ENCODE measurements at places on chromosomes 13 and 19.

GRCh38 chr13:111413407-111414187 lies 93.2 kb downstream of the TEX29 start:
- DNase-seq: no peak

DNA sequence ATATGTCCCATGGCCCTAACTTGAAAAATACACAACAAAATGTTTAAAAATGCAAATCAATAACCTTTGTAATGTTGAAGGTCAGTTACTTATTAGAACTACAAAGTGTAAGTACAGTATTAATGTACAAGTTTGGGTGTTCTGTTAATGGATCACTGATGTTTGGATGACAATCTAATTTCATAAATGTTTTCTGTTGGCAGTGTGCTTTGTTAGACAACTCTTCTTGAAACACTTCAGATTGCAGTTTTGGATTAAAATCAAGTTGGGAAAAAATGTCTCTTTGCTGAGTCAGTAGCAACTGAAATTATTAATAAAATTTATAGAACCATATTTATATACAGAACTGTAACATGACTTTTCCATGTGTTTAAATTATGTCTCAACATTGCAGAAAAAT lies 1063.5 kb upstream of the PCDH9 start:
- DNase-seq: no peak

DNA sequence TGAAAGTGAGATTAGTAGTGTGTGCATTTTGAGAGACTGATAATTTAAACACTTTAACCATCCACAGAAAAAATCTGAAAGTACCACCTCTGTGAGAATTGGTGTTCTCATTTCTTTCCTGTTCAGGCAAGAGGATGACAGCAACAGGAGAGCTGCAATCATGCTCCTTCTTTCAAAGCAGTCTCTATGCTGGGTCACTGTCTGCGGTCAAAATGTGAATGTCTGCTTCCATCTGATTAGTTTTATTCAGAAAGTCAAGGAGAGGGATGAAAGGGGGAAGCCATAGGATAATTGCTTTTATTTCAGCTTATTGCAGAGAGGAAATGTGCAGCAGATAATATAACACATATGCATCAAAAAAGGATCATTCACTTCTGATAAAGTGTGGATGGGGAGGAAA lies 314.0 kb upstream of the GPC6 start:
- DNase-seq: no peak

- peak; percentile 30 for DNase-seq
These were observed 1003.7 kb downstream of the SLITRK1 start for GRCh38 chr13:82878536-82878935.

- no peak for DNase-seq
These were observed 779.9 kb upstream of the ARGLU1 start for GRCh38 chr13:107347641-107348369.

DNA sequence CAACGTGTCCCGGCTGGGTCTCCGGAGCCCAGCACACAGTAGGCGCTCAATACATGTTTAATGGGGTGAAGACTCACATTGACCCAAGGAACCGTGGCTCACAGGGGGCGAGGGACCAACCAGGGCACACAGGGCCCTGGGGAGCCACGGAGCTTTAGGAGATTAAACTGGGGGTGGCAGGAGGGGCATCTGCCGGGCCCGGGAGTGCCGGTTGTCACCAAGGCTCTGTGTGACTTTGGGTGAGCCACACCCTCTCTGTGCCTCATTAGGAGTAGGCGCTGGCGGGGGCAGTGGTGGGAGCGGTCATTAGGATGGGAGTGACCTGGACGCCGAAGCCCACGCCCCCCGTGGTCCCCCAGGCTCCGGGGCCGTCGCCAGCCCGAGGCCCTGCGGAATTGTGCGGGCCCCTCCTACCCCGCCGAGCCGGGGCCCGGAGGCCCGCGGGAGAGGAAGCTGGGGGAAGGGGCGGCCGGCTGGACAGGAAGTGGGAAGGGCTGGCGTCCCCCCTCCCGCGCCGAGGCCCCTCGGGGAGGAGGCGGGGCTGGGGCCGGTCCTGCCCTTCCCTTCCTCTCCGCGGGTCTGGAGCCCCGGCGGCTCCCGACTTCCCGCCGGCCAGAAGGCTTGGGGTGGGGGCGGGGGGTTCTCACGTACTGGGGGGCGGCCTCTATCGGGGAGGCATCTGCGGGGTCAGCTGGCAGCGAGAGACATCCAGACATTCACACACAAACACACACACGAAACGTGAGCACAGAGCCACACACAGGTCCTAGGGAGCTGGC lies 1.8 kb upstream of the SSBP4 start:
- DNase-seq: peak; percentile 60

DNA sequence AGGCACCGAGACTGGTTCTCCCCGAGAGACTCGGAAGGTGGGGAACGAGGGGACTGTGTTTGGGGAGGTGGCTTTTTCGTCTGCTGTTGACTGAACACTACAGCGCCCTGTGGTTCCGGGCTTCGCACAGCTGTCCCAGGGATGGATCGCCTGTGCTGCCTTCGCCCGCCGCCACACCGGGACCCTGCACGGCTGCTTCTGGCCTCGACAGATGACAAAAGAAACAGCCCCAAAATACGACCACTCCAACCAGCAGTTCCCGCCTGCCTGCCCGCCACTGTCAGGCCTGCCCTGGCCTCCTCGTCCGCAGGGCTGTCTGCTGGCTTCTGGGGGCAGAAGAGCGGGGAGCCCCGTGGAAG lies 13.3 kb upstream of the GNA15 start:
- no peak for DNase-seq

DNA sequence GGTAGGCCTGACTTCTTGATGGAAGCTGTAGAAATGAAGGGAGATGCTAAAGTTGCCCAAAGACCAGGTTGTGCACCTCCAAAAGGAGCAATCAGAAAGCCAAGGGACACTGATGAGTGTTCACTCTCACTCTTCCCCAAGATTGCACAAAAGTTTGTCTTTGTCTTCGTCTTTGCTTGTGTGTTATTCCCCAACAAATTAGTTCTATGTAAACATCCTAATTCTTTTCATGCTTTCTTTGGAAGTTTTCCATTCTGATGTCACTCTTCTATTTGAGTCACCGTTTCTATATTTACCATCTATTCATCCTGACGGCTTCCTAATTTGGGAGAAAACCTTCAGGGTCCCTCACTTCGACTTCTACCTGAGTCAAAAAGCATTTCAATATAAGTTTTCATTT lies 3.7 kb upstream of the TMEM272 start:
- no peak for DNase-seq

DNA sequence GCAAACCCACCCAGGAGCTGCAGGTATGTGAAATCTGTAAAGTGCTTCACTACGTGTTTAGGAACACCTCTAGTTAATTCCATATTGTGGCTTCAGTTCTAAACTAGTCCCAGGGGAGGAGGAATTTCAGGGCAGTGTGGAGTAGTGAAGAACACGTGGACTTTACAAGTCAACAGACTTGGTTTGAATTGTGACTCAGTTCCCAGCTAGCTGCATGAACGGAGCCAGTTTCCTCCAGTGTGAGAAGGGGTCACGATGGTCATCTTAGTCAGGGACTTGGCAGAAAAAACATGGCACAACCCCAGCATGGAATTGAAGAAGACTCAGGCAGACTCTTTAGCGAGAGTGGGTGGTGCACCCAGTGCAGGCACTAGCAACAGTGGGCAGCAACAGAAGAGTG lies 175.7 kb upstream of the UBL3 start:
- no peak for DNase-seq

DNA sequence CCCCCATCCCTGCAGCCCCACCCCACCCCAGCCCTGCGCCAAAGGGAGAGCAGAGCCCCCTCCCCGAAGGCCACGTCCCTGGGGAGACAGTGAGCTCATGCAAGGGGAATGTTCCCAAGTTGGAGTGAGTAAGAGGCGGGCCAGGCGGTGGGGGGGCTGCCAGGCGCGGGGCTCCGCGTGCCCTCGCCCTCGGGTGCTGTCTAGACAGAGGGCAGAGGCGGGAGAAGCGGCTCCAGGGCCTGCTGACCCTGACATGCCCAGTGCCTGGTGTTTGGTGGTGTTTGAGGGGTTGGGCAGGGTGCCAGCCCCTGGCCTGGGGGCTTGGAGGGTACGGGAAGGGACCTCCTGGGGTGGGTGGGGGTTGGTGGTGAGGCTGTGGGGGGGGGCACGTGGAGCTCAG lies 1.0 kb downstream of the FSTL3 start:
- peak; percentile 14 for DNase-seq

DNA sequence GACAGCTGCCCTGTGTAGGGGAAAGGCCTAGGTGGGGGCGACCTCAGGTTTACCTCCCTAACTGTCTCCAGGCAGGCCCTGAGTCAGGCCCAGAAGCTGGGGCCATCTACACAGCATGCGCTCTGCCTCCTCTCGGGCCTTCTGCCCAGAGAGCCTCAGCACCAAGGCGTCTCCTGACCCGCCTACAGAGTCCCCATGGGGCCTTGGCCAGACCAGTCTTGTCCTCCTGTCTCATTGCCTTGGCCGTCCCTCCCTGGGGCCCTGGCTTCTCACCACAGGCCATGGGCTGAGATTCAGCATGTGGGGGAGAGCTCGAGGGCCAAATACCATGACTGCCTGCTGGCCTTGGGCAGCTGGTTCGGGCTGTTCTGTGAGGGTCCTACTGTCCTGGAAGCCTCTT lies 59.0 kb downstream of the SMARCA4 start:
- no peak for DNase-seq

- no peak for DNase-seq
These were observed 1.6 kb downstream of the FSTL3 start for GRCh38 chr19:677601-678436.

- no peak for DNase-seq
These were observed 120.1 kb downstream of the ZNF486 start for GRCh38 chr19:20287070-20287469.

- DNase-seq: no peak
These were observed 83.9 kb upstream of the TSC22D1 start for GRCh38 chr13:44660050-44660449.

GRCh38 chr19:54179921-54180461 lies 7.0 kb upstream of the TMC4 start:
- DNase-seq: no peak

DNA sequence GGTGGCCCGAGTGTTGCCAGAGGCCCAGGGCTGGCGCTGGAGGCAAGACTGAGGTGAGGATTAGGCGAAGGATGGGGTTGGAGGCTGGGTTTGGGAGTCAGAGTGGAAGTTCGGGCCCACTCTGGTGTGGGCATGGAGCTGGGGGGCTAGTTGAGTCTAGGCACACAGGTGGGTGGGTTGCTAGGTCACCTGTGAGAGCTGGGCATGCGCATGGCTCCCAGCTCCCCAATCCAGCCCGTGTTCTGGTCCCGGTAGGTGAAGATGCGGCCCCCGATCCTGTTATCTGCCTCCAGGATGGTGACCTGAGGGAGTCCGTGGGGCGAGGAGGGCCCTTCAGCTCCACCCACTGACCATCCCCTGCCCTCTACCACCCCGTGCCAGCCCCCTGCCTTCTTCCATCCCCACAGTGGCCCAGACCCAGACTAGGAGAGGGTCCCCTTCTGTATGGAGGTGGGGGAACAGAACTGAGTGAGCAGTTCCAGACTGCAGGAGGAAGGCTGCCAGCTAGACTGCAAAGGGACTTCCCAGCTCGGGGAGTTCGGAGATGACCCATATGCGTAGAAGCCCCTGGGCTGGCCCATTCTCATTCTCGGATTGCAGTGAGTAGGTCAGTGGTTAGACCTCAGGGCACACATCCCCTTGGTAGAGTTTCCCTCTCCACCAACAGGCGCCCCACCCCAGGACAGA lies 1.7 kb downstream of the IL4I1 start:
- DNase-seq: no peak

- no peak for DNase-seq
These were observed 26.5 kb downstream of the NUMBL start for GRCh38 chr19:40663695-40664692.

GRCh38 chr13:73822668-73823592 lies 311.3 kb downstream of the KLF12 start:
- no peak for DNase-seq

DNA sequence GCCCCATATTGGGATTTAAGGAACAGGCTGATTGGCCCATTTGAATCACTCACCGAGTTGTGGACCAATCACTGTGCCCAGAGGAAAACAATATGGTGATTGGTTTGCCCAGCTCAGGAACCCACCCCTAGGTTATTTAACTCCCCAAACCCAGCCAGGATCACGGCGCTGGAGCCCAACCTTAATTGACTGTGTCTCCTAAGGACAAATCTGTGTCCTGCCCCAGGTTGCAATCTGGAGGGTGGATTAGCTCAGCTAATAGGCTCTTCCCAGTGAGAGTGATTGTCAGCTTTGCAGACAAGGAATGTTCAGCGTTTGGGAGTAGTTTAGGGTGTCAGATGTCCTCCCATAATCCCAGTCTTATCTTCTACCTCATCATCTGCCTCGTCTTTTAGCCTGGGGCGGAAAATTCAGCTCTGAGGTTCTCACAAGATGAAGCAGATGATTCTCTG lies 3.5 kb upstream of the ZNF358 start:
- peak; percentile 22 for DNase-seq

- no peak for DNase-seq
These were observed 235.1 kb upstream of the MIR17HG start for GRCh38 chr13:91112201-91112923.

DNA sequence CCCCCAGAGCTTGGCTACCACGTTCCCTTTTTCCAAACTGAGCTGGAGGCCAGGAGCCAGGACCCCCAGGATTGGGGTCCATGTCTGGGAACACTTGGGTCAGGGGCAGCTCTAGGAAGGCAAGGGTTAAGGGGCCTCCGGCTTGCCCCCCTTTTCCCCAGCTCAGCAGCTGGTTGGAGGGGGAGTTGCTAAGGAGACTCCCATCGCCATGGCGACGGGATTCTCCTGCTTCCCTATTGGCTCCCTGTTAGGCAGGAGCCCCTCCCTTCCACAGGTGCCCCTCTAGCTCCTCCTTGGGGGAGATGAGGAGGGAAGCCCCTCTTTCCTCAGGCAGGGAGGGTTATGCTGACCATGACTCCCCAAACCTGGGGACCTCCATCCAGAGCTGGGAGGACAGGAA lies 33.9 kb downstream of the PDE4A start:
- DNase-seq: peak; percentile 12

DNA sequence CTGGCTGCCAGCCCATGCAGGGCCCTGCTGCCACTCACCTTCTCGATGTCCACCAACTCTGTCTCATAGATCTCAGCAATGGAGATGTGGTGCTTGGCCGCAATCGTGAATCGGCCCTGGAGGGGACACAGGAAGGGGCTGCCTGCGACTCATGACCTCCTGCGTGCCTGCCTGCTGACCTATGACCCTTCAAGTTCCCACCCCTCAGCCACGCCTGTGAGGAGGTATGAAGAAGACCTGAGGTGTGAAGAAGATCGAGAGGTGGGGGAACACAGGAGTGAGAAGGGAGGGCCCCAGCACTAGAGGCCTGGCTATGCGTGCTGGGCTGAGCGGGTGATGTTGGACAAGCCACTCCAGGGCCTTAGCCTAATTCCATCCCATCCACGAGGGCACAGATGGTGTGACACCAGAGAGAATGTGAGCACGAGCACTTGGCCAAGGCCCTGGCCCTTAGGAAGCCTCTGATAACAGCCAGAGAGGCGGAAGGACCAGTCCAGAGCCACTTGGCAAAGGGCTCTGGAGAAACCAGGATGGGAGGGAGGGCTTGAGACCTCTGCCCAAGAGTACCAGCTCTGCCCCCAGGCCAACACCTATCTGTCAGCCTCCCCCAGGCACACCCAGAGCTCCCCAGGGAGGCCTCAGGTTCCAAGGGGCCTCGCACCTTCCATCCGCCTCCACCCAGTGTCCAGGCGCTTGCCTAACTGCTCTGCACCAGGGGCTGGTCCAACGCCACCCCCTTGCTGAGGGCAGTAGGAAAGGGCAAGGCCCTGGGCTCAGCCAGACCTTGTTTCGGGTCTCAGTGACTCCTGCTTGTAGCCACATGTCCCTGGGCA lies 9.6 kb upstream of the KPTN start:
- no peak for DNase-seq

Measured in NCI-H2171 treated with DMSO at 0.1 percent for 48 hours (cell line).